ENCODE measurements at places on chromosomes 16 and 17.

- DNase-seq, result no peak
Observed at GRCh38 chr16:86457501-86458148, 52.7 kb upstream of the FOXF1 start.

GRCh38 chr16:11046382-11046931, 102.1 kb downstream of the CLEC16A start:
- DNase-seq, result no peak

GRCh38 chr16:68756239-68756915, 19.3 kb downstream of the CDH1 start:
- no peak for DNase-seq

DNA sequence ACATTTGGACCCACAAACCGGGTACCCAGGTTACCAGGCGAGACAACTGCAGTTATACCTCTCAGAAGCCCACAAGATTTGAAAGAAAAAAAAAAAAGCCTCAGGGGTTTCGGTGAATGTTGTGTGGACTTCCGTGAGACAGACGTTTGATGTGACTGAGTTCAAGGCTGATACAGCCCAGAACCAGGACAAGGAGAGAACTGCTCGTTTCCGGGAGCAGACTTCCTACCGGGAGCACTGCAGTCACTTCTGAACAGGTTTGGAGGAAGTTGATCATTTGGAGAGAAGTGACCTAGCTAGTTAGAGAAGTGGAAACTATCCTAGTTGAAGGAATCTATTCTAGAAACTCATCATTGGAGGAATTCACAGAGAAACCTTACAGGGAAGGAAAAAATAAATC, 847 bp downstream of the CKLF start:
- DNase-seq, result no peak

GRCh38 chr17:82389379-82389778, 17.8 kb downstream of the UTS2R start:
- no peak for DNase-seq

DNA sequence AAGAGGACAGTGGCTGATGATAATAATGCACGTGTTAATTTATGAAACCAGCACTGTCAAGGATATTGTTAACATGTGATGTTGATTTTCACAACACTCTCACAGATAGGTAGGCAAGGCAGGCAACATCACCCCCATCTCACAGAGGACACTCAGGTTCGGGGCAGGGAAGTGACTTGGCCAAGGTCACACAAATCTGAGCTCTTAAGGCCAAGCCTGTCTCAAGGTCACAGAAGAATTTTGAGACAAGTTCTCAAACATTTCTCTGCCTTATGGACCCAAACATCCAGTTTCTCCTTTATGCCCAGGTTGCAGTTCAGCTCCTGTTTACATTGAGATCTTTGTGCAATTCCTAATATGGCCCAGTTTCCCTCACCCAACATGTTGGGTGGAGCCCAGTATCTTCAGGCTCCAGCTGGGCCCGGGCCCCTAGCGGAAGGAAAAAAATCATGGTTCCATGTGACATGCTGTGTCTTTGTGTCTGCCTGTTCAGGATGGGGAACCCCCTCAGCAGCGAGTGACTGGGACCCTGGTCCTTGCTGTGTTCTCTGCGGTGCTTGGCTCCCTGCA, 1.3 kb downstream of the SLC2A4 start:
- DNase-seq, result peak; percentile 44

DNA sequence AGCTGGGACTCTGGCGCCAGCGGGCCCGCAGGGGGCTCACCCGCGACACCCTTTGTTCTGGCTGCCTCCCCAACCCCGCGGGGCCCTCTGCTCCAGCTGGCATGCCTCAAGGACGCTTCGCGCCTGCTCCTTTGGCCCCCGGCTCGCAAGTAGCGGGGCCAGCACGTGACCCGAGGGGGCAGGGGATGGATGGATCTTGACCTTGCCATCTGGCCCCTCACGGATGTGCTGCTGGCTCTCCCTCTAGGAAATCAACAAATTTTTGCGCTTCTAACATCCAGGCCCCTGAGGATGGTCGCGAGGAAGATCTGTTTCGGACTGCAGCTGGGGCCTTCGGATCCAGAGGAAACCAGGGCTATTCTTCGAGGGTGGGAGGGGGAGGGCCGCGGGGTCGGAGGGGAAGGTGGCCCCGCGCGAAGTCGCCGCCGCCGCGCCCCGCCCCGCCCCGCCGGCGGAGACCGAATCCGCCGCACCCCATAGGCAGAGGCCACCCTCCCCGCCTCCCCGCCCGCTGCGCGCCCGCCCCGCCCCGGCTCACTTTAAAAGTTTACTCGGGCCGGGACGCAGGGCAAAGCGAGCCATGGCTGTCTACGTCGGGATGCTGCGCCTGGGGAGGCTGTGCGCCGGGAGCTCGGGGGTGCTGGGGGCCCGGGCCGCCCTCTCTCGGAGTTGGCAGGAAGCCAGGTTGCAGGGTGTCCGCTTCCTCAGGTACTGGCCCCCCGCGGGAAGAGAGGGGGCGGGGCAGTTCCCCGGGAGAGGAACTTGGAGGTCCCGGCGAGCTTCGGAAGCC, at the start of gene ACSF2:
TSS of gene ACSF2 (plus strand) at position 537 of the 790 bp plus-strand sequence. CDS start at position 581, 44 bp downstream.
- DNase-seq, result peak; percentile 88
